Vagina (tissue), 2 donors: ENCODE measurements at places on chromosomes 7 and 10.

- no peak for DNase-seq
These were observed 391.9 kb upstream of the LRGUK start for GRCh38 chr7:133735222-133735621.

- no peak for DNase-seq
These were observed 31.1 kb downstream of the SKIDA1 start for GRCh38 chr10:21494191-21495001.

GRCh38 chr7:126803060-126803665 lies 449.6 kb downstream of the GRM8 start:
- no peak for DNase-seq

- DNase-seq: no peak
These were observed 66.9 kb upstream of the ZNF746 start for GRCh38 chr7:149564340-149565095.

DNA sequence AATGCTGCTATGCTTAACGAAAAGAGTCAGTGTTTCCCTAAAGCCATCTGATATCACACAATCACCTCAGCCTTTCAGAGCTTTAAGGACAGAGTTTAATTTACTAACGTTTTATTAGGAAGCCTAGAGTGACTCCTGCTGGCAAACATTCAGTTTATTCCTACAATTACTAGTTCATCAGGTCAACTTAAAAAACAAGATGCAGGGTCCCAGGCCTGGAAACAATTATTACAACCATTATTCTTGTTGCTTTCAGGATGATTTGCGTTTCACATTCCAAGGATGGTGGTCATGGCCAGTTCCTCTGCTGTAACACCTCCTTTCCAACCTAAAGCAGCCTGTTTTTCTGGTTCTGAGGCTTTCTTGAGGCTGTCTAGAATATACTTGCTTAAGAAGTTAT lies 1.5 kb upstream of the FAM53B start:
- no peak for DNase-seq

GRCh38 chr10:3820255-3820654 lies 35.2 kb upstream of the KLF6 start:
- no peak for DNase-seq

DNA sequence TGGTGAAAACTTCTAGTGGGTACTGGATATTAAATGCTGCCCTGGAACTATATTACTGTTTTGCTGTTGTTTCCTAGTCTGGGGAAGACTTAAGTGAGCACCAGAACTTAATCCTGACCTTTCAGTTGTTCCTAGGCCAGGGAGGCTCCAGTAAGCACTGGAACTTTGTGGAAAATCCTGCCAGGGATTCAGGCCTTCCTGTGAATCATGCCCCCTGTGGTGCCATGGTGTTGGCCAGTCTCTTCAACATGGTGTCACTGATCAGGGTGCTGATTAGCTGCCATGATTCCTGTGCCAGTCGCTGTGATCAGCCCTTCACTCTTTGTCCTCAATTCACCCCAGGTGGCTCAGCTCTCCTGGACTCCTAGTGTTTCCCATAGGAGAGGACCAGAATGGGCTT lies 8.5 kb upstream of the AOAH start:
- DNase-seq: no peak

DNA sequence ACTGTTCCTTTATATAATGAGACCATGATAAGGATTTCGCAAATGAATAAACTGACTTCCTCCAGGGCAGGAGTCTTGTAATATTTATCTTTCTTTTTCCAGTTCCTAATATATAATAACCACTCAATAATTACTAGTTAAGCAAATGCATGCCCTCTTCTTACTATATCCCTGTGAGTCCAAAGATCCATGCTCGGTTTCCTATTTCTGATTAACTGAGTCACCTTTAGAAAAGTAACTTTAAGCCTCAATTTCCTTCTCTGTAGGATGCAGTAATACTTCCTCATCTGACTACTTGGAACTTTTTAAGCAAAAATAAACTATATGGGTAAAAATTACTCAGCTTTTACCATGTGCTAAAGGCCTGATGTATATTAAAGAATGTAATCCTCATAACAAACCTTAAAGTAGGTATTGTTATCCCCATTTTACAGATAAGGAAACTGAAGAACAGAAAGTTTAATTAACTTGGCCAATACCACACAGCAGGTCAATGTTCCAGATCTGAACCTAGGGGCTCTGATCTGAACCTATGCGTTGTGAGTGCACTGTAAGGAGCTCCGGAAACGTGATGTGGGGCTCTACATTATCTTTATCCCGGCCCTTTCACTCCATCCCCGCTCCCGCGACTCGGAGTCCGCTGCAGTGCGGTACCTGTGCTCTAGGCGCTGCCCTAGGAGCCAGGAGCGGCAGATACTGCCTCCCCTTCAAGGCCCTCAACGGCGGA lies 458 bp downstream of the COX15 start:
- no peak for DNase-seq

GRCh38 chr7:29953726-29954347 lies 35.8 kb downstream of the SCRN1 start:
- no peak for DNase-seq

DNA sequence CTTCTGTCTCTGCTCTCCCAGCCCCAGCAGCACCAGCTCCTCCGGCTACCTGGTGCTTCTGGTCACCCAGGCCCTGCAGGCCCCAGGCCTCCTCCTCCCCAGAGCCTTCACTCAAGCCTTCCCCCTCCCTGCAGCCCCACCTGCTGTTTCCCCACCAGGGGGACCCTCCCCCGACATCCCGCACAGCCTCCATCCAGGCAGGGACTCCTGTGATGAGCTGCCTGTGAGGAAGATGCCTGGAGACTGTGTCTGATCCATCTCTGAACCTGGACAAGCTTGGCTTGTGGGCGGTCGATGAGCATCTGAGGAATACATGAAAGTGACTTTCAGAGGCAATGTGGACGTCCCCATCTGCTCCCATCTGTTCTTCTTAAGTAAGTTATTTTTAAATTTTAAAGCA lies 45.0 kb downstream of the RAMP3 start:
- no peak for DNase-seq

DNA sequence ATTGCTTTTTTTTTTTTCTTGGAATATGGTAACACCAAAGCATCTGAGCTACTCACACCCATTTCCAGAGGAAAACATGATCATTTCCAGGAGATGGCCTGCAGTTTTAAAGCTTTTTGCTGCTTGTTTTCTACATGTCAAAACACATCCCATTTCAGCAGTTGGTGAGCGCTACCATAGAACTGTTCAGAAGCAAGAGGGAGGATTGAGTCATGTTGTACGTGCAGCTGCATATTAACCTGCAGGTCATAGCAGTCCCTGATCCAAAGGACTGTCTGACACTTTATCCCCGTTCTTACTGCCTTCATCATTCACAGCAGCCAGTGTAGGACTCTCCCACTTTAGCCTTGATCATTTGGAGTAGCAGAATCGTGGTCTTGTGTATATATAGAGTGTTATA lies 124.6 kb downstream of the AUTS2 start:
- no peak for DNase-seq

GRCh38 chr10:71302874-71303568 lies 16.0 kb upstream of the SLC29A3 start:
- no peak for DNase-seq

GRCh38 chr10:15088428-15089261 lies at the start of gene ACBD7:
ACBD7 (minus strand) TSS chr10:15088776; CDS start chr10:15088728, 48 bp downstream.
- no peak for DNase-seq
